ENCODE measurements at places on chromosomes 7 and 10.

DNA sequence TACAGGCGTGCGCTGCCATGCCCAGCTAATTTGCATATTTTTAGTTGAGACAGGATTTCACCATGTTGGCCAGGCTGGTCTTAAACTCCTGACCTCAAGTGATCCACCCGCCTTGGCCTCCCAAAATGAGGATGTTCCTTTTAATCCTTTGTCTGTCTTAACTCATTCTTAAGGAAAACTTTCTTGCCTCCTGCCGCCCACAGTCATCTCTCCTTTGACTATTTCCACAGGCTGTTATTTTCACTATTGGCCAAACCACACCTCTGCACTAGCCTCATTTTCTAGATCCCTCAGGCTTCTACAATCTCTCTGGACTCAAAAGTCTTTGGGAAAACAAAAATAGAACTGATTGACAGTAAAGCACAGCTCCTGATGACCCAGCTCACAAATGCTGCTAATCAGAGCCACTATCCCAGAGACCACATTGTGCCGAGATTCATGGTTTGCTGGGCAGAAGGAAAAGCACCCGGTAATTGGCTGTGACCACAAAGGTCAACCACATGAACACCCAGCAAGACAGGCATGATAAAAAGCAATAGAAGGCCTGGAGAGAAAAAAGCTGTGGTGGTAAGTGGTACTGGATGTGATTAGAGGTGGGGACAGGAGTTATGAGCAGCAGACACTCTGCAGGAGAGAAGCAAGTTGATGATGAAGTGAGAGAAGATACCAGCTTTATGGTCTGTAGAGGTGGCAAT is 44.1 kb upstream of the ZNRF2 start:
- DNase-seq, result no peak

- no peak for DNase-seq
These were observed 563.3 kb upstream of the SORCS1 start for GRCh38 chr10:107727767-107728317.

GRCh38 chr10:58919927-58920654 is 256.4 kb upstream of the PHYHIPL start:
- no peak for DNase-seq

DNA sequence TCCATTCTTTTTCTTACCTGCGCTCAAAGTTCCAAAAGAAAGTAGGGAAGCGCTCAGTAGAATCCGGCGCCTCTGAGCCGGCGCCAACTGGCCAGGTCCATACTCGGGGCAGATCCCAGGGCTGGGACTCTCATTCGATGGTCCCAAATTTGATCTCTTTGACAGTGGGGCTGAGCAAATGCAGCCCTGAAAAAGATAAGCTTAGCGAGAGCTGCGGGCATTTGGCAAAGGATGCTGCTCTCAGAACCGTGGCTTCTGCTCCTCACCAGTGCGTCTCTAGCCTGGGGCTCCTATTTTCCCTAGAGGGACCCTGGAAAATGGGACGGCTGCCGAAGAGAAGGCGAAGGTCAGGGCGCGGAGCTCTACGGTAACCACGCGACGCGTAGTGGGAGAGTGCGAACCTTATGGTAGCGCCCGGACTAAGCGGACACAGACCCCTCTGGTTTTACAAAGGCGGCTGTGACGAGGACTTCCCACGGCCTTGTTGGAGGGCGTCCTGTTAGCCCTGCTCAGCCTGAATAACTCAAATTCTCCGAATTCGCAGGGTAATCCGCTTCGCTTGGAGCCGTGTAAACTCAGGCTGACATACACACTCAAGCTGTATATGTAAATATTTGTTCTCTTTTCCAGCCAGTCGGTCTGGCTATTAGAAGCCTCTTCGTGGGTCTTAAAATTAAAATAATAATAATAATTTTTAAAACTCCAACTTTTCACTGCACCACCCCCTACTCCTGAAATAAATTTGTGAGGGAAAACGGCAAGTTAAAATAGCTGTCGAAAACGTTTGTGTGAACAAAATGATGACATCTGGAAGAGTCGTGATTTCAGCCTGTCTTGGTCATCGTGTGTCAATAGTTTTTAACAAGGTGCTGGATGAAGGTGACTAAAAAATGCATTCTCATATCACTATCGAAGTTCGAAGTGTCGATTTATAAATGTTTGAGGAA is 869 bp upstream of the TBX20 start:
- DNase-seq, result no peak

DNA sequence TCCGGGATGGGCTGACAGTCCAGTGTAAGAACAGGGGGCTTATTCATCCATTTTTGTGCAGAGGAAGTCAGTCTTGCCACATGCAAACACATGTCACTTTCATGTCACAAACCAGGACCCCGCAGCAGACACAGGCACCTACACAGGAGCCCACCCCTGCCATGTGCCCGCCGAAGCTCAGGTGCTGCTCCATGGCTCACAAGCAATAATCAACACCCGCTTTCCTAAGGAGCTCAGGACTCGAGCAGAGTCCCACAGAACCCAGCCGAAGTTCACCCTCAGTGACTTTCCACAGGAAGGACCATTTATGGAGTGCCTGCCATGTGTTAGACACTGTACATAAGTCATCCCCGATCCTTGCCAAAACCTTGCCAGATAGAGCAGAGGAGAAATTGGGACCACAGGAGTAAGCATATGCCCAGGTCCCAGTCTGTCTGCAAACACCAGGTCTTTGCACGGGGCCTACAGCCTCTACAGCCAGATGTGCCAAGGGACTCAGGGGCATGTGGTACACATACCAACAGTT is 99.4 kb downstream of the EBF3 start:
- no peak for DNase-seq

GRCh38 chr10:90328459-90328858 is 529.4 kb downstream of the HTR7 start:
- no peak for DNase-seq

GRCh38 chr10:92695679-92696605 is 6.2 kb downstream of the HHEX start:
- DNase-seq, result no peak

- DNase-seq, result no peak
These were observed 51.3 kb downstream of the COBL start for GRCh38 chr7:51265066-51265907.

GRCh38 chr10:117334066-117334465 is 41.2 kb downstream of the PDZD8 start:
- DNase-seq, result no peak

DNA sequence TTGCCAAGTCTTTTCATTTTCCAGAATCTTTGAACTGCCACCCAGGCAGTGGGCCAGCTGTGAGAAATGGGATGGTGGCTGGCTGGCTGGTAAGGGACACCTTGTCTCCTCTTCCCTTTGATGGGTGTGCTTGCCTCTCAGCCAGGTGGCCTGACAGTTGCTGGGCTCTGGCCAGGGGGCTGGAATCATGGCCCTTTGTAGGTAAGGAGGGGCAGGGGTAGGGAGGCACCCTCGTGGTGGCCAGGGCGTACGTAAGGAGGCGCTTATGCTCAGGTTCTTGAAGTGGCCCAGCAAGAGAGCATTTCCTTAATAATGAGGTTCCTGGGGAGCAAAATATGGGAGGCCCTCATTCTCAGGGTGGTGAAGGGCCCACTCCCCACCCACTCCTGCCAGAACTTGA is 33.0 kb upstream of the GOLGA7B start:
- no peak for DNase-seq

- DNase-seq, result no peak
These were observed 138.5 kb upstream of the RET start for GRCh38 chr10:42938351-42938750.

All from effector memory CD8-positive, alpha-beta T cell (primary cell).